ENCODE measurements at places on chromosomes 5 and 9.
A peak's percentile ranks its signal among the peaks of the same experiment; 100 is the strongest.

DNA sequence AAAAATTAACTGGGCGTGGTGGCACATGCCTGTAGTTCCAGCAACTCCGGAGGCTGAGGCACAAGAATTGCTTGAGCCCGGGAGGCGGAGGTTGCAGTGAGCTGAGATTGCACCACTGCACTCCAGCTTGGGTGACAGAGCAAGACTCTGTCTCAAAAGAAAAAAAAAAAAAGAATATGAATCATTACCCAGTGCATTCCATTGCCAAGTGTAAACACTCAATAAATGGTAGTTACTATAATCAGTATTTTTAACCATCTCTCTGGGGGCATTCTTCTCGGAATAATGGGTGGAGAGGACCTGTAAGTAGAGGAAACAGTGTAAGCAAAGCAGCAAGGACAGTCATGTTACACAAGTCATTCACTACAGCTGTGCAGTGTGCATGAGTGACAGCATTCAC, 13.8 kb upstream of the RANBP17 start:
- DNase-seq: no peak

GRCh38 chr9:134892820-134893420, 12.3 kb downstream of the FCN2 start:
- no peak for DNase-seq

DNA sequence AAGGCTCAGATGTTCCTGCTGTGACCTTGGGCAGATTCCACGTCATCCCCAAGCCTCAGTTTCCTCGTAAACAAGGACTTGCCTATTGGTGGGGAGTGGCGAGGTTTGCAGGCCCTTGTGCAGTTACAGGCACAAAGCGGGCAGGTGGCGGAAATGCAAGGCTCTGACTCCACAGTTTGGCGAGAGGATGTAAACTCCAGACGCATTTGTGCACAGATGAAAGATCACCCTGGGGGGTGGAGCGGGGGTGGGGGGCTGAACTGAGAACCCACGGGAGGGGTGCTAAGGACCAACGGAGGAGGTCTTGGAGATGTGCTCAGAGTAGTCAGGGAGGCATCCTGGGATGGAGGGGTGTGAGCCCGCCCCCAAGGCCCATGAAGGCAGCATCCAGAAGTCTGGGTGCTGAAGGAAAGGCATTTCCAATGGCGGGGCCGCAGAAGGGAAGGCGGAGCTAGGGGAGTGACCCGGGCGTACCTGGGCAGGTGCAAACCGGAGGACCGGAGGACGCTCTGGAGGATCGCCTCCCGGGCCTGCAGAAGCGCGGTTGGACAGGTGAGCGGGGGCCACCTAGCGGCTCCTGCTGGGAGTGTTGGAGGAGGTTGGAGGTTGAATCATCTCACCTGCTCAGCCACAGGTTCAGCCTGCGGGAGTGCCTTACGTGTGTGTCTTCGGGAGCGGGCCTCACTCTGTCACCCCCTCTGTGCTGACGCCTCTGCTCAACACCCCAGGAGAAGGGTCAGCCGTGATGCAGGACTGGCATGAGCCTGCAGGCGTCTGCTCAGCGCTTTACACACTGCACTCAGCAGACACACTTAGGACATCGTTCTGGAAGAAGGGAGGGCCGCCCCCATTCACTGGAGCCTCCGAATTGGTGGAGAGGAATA, 1.9 kb upstream of the FIBCD1 start:
- DNase-seq: no peak

GRCh38 chr9:105873801-105874200, 179.5 kb downstream of the TMEM38B start:
- DNase-seq: no peak

GRCh38 chr9:19192202-19193028, 38.1 kb upstream of the DENND4C start:
- no peak for DNase-seq

DNA sequence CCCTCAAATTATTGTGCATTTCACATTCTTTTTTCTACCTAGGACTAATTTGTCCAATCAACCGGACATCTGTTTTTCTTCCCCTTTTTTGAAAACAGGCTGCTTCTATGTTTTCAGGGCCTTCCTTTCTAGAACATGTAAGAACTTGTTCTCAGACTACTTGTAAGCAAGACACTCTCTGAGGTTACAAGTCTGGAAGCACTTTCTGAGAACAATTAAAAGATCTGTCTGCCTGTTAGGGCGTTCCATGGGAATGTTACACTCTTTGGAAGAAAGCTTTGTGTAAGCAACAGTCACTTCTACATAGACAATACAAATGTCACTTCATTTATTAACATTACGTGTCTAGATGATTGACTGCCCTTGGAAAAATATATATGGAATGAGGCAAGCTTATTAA, 50.9 kb upstream of the HSPB3 start:
- no peak for DNase-seq

- DNase-seq: no peak
Measured at GRCh38 chr9:125701351-125701750, 5.7 kb downstream of the MAPKAP1 start.

DNA sequence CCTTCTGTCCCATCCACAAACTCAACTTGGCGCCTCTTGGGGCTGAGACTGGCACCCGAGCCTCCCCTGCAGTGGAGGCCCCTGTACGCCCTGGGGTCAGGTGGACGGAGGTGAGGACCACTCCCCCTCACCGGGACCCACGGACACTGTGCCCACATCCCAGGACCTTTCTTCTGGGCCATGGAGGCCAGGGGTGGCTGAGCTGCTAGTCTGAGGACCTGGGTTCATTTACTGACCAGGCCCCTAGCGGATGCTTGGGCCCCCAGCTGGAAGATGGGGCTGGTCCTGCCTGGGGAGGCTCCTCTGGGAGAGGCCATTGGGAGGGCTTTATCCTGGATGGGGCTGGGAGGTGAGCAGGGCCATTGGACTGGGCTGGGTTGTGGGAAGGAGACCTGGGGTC, 16.9 kb upstream of the SLC6A19 start:
- no peak for DNase-seq

GRCh38 chr5:74365723-74366122, 274.8 kb downstream of the ENC1 start:
- no peak for DNase-seq

GRCh38 chr5:10324518-10325370, 17.0 kb upstream of the CMBL start:
- DNase-seq: no peak

GRCh38 chr9:99773468-99774138, 48.1 kb upstream of the NR4A3 start:
- no peak for DNase-seq

DNA sequence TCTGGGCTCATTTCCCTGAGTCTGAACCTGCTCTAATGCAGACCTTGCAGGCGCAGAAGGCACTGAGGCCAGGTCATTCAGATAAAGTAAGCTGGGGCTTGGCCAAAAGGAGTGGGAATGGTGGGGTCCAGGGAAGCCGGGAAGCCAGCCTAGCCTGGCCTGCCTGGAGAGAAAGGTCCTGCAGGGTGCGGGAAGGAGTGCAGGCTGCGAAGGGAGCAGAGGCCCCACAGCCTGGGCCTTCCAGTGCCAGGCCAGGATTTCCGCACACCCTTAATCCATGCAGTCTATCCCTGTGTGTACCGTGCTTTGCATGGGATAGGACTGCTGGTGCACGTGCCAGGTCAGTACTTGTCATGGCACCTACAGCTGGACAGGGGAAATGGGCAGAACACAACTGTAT, 3.6 kb upstream of the STING1 start:
- no peak for DNase-seq

DNA sequence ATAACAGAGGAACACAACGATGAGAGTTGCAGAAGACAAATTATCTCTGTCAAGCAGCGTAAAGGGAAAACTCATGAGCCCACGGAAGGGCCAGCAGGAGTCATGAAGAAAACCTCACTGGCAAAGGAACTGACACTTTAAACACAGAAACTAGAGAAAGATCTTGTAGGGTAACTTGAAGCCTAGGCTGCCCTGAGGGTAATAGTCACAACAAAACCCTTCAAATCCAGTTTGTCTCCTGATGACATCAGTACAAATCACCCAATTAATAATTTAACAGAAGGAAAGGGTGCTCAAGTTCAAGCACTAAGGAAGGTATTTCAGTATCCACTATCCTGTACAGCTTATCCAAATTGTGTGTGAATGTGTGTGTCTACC, 549.1 kb downstream of the MTRR start:
- DNase-seq: no peak

DNA sequence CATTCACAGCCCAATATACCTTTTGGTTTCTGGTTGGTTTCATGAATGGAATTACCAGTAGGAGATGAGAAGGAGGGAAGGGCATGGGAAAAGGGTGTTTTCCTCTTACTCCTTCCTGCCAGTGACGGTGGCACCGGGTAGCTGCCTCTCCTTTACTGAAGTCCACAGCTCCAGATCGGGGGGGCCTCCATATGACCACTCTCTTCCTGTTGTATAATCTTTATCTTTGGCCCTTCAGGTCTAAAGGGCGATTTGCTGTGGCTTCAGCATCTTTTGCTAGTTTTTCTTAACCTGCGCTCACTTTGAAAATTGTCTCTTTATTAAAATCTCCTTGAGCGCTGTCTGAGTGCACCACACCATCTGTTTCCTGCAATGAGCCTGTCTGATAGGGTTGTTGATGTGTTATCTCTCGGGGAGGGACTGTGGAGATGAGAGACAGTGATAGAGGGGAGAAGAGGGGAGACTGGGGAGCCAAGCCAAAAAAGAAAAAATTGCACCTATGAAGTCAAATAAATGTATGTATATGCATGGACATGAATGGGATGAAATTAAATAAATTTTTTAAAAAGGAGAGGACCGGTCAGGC, 449.3 kb upstream of the KLF4 start:
- DNase-seq: no peak

- peak; percentile 17 for DNase-seq
Measured at GRCh38 chr5:119071561-119071995, 691 bp downstream of the DMXL1 start.

GRCh38 chr5:138274189-138274853, at the start of gene GFRA3:
TSS of gene GFRA3 (minus strand) at chr5:138274621. CDS start at chr5:138274424, 197 bp downstream.
- DNase-seq: no peak

DNA sequence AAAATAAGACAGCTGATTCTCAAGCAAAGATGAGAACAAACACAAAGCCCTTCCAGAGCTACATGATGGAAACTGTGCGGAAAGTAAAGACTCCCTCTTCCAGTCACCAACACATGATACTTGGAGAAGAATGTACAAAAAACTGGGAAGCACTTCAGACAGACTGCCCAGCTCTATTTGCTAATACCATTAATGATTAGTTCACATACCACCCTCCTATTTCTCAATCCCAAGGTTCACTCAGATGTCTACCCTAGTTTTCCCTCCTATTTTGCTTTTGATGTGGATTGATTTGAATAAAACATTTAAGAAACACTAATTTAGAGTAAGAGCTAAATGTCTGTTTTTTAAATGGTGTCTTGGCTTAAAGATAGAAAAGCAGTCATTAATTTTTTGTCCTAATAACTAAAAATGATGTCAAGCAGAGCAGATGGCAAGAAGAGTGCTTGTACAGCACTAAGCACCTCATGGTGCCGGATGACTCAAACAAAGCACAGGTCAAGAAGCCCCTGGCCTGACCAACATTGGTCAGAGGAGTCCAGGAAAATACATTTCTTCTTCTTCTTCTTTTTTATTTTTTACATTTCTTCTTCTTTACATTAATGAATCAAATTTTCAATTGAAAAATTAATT, 639.4 kb downstream of the PDE4D start:
- no peak for DNase-seq

GRCh38 chr5:178490935-178491652, 99.1 kb downstream of the COL23A1 start:
- no peak for DNase-seq

- DNase-seq: no peak
Measured at GRCh38 chr5:157266286-157267007, 524 bp downstream of the CYFIP2 start.

DNA sequence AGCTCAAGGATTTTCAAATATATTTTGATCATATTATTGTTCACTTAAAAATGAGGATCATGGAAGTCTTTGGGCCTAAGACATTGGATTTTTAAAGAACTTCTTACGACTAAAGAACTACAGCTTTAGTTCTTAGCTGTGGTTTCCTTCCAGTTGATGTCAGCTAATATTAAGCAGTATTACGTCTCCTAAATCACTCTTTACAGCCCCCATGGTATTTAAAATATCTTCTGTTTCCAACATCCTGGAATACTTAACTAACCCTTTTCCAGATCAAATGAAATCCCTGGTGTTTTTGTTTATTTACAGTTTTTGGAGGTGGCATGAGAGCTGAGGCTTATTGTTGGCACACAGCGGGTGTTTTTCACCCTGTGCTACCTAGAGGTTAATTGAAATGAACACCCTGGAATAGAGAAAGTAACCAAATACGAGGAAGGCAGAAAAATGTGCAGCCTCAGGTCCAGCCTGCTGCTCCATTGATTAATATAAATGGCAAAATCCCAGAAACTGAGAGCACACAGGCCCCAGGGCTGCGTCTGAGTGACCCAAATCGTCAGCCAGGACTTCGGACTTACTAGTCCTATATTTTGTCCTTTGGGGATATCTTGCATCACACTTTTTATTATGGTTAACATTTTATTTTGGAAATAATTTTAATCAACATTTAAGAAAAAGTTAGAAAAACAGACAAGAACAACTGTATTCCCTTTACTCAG, 52.3 kb upstream of the ICE1 start:
- DNase-seq: no peak

DNA sequence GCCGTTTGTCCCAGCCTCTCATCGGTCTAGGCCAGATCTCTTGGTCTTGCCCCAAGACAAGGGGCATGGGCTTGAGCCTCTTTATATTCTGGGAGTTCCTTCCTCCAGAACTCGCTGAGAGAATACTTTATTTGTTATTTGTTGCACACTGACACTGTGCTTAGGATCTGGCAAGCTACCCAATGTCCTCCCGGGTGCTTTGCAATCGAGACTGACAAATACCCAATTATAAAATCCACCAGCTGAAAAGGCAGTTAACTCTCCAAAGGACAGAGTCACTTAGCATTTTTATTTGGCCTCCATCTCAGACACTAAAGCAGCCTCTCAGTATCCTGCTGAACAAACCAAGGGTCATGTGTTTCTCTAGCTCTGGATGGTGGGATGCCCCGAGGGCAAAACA, 500.2 kb upstream of the DAP start:
- DNase-seq: no peak

GRCh38 chr5:28369418-28369817, 1331.0 kb upstream of the CDH9 start:
- DNase-seq: no peak

DNA sequence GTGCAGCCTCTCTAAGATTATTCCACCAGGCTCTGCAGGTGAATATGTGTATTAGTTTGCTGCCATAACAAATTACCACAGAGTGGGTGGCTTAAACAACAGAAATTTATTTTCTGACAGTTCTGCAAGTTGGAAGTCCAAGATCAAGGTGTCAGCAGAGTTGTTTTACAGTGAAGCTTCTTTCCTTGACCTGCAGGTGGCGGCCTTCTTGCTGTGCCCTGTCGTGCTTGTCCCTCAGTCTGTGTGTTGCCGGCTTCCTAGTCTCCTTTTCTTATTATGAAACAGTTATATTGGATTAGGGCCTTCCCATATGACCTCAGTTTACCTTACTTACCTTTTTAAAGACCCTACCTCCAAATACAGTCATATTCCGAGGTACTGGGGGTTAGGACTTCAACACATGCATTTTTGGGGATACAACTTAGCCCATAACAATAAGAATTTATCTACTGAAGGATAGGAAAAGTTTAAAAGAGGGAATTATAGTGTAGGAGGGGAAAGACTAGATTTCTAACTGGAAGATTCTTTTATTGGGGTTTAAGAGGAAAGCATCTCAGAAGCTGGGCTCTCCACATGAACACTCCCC, 97.4 kb downstream of the OSTF1 start:
- DNase-seq: no peak

GRCh38 chr5:17785774-17786173, 151.5 kb downstream of the TAF11L14 start:
- no peak for DNase-seq

GRCh38 chr9:20358207-20358606, 264.1 kb downstream of the MLLT3 start:
- no peak for DNase-seq
